Hypothalamus (tissue), 51 donors: ENCODE measurements at places on chromosomes 2 and 18.

DNA sequence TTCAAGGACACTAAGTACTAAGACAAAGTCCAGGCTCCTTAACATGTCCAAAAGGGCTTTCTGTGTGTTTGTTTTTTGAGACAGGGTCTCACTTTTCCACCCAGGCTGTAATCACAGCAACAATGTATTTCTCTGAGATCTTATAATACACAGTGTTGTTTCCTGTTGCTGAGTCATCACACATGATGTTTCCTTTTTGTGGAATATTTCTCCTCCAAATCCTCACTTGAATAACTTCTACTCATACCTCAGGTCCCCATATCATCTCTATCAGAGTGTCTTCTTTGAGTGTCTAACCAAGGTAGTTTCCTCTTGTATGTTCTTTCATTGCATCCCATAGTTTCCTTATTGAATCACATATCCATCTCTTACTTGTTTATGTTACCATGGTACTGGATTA is 632.0 kb upstream of the PIK3C3 start:
- DNase-seq: no peak

DNA sequence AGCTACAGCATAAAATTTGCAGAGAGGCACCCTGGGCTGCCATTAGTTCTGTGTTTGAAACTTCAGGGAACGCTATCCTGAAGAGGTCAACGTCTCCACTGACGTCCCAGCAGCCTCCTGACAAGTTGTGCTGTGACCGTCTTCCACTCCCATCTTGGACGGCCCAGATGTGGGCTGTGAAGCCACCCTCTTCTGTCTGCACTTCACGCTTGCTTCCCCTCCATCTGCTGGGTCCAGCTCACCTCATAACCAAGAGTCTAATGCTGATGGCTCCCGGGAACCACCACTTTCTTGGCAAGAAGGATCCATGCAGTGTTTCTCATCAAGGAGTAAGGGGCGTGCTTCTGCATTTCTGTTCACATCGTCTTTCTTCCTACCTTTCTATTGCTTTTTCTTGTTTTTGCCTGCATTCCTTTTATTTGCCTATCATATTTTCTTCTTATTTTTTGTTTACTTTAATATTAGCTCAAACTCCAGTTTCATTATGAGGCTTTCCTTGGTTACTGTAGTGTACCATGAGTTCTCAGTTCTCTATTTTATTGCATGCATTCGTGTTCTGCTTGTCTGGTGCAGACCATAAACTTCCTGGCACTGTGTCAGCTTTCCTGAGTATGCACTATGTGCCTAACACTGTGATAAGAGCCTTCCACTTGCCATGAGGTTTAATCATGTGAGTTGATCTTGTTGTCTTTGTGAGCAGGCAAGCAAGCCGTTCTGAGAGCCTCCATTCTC is 631.8 kb upstream of the RAB6C start:
- no peak for DNase-seq

GRCh38 chr18:69402533-69402989 is 1.9 kb downstream of the DOK6 start:
- no peak for DNase-seq

- no peak for DNase-seq
Observed at GRCh38 chr2:96267159-96267971, 1.3 kb downstream of the CIAO1 start.

- no peak for DNase-seq
Observed at GRCh38 chr2:159091381-159091780, 122.9 kb downstream of the TANC1 start.

- DNase-seq: no peak
Observed at GRCh38 chr2:233553366-233553765, 13.2 kb downstream of the USP40 start.

DNA sequence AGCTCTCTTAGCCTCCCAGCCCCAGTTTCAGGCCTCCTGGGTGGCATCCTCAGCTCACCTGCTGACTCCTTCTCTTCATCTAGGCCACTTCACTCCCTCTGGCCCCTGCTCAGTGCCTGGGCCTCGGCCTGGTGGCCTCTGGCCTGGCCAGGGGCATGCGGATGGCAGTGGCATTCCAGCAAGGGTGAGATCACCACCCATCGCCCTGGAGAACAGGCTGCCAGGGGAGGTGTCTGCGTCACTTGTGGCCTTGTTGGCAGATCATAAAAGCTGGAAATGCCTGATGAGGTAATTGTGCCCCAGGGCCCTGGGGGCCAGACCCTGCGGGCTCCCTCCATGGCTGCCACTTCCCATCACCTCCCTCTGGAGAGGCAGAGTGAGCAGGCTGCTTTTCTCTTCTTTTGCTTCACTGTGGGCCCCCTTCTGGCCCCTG is 72.5 kb upstream of the SMAD2 start:
- no peak for DNase-seq

- no peak for DNase-seq
Observed at GRCh38 chr2:55371376-55371775, 48.3 kb downstream of the CCDC88A start.

DNA sequence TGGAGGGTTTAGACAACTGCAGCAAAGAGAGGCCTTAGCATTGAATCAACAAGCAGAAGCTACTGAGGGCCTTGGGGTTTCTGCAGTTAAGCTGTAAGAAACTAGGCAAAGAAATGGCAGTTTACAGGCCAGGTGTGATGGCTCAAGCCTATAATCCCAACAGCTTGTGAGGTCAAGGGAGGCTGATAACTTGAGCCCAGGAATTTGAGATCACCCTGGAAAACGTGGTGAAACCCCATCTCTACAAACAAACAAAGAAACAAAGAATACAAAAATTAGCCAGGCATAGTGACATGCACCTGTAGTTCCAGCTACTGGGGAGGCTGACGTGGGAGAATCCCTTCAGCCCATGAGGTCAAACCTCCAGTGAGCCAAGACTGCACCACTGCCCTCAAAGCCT is 421.6 kb upstream of the CHST9 start:
- no peak for DNase-seq

- no peak for DNase-seq
Observed at GRCh38 chr18:23113576-23113975, 21.7 kb upstream of the CABLES1 start.

GRCh38 chr2:55530539-55531081 is 11.1 kb downstream of the CFAP36 start:
- DNase-seq: no peak

DNA sequence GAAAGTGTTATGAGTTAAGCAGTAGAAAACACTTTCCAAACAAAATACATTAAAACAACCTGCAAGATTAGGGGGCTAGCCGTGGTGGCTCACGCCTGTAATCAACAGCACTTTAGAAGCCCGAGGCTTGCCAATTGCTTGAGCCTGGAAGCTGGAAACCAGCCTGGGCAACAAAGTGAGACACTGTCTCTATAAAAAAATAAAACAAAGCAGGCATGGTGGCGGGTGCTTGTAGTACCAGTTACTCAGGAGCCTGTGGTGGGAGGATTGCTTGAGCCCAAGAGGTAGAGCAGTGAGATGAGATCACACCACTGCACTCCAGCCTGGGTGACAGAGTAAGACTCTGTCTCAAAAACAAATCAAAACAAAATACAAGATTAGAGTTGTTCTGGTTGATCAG is 208.3 kb downstream of the ERBB4 start:
- DNase-seq: no peak

- no peak for DNase-seq
Observed at GRCh38 chr2:181911830-181912229, 20.3 kb downstream of the ITPRID2 start.

GRCh38 chr2:235467588-235467987 is 26.3 kb upstream of the AGAP1 start:
- DNase-seq: no peak

GRCh38 chr18:10368456-10369453 is 85.7 kb upstream of the APCDD1 start:
- DNase-seq: no peak

GRCh38 chr18:58438161-58438957 is 190.5 kb downstream of the ALPK2 start:
- DNase-seq: no peak

GRCh38 chr2:128654408-128654807 is 335.7 kb upstream of the HS6ST1 start:
- no peak for DNase-seq

DNA sequence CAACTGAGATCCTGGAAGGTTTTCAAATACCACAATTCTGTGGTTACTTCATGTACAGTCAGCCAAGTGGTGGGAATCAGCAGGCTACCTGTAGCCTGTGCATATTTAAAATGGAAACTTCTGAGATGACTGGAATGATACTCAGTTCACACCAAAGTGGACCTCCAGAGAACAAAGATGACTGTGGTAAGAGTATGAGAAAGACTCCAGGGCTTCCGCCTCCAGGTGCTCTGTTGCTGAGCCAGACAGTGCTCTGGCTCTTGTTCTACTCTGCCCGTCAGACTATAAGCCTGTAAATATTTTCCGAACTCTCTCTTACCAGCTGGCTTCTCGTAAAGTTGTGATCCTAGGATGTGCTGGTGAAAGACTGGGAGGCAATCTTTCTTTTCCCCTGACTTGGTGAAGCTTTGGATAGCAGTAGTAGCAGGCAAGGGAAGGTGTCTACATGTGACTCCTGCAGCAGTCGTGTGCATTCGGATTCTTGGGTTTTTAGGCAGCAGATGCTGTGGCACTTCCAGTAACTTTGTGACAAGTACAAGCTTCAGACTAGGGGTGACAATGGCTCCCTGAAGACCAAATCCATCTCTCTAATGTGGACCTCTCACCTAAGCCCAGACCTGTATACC is 23.1 kb downstream of the ST3GAL5 start:
- DNase-seq: no peak
